ENCODE measurements at places on chromosomes 3 and 15. TPM values are rescaled to one million over a fixed set of nuclear protein-coding genes. Genes with fewer than 3 reads are reported as not detected.
A peak's percentile ranks its signal among the peaks of the same experiment; 100 is the strongest.

GRCh38 chr15:85897895-85898717 is 103.4 kb upstream of the KLHL25 start:
- no peak for DNase-seq

DNA sequence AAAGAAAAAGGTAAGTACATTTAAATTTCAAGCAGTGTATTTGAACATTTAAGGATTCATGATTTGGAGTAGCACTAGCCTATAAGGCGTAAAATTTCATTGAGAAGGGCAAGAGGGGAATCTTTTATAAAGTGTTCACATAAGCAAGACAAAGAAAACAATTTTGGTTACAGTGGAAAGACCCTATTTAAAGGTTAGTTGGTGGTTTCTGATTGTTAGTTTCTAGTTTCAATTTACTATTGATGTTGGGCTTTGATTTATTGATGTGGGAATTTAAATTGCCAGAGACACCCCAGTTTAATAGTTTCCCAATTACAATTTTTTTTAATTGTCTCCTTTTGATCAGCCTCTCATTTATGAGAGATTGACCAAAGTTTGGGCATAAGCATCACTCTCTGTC is 19.5 kb downstream of the ROBO2 start:
- DNase-seq: no peak

DNA sequence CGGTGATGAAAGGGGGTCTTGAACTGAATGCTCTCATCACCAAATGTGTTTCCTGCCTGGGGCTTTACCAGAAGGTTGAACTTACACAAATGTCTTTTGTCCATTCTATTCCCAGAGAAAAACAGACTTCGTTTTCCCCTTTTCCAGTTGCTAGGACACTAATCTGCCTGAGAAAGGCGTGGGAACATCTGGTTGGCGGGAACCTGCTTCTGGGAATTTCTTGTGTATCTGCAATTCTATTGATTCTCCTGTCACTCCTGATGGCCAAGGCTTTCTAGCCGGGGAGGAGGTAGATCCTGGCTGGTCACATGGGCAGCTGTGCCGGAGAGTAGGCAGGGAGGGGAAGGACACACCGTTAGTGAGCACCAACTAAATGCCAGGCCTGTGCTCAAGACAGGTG is 31.1 kb upstream of the CCDC174 start:
- DNase-seq: no peak

GRCh38 chr15:100999369-100999768 is 80.2 kb downstream of the LRRK1 start:
- no peak for DNase-seq

- DNase-seq: no peak
These were observed 4.0 kb downstream of the MAP2K1 start for GRCh38 chr15:66390678-66391077.

GRCh38 chr3:25885544-25885943 is 95.7 kb downstream of the OXSM start:
- no peak for DNase-seq

DNA sequence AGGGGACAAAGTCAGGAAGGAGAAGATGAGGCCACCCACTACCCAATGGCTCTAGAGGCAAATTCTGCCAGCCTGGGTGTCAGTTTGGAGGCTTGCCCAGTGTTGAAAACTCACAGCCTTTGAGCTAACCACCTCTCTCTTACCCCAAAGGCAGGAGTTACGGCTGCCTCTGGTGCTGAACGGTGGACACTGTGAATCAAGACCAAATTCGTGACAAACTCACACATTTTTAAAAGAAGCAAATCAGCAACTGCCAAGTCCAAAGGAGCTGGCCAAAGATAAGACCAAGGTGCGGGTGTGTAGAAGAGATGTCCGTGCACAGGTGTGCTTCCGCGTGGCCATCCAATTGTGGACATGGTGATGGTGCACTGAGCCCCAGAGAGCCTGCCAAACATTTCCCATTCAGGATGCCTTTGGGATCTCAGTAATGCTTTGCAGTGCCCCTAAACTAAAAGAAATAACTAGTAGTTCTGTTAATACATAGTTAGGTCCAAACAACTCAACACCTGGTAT is 74.6 kb downstream of the FAM174B start:
- DNase-seq: no peak

GRCh38 chr3:58130591-58130990 is 80.2 kb downstream of the DNASE1L3 start:
- no peak for DNase-seq

- no peak for DNase-seq
These were observed 843 bp downstream of the ATG7 start for GRCh38 chr3:11272906-11273574.

DNA sequence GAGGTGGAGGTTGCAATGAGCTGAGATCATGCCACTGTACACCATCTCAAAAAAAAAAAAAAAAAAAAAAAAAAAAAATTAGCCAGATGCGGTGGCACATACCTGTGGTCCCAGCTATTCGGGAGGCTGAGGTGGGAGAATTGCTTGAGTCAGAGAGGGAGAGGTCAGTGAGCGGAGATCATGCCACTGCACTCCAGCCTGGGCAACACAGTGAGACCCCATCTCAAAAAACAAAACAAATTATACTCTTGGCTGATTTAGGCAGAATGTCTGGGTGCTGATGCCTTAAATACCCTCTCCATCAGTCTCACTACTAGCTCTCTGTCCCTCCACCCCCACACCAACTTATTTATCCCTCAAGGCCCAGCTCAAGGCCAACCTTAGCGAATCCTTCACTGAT is 14.0 kb downstream of the UBR1 start:
- no peak for DNase-seq

- no peak for DNase-seq
These were observed 14.3 kb upstream of the HPS3 start for GRCh38 chr3:149115114-149115513.

- no peak for DNase-seq
These were observed 18.2 kb downstream of the CRTAP start for GRCh38 chr3:33132019-33132360.

DNA sequence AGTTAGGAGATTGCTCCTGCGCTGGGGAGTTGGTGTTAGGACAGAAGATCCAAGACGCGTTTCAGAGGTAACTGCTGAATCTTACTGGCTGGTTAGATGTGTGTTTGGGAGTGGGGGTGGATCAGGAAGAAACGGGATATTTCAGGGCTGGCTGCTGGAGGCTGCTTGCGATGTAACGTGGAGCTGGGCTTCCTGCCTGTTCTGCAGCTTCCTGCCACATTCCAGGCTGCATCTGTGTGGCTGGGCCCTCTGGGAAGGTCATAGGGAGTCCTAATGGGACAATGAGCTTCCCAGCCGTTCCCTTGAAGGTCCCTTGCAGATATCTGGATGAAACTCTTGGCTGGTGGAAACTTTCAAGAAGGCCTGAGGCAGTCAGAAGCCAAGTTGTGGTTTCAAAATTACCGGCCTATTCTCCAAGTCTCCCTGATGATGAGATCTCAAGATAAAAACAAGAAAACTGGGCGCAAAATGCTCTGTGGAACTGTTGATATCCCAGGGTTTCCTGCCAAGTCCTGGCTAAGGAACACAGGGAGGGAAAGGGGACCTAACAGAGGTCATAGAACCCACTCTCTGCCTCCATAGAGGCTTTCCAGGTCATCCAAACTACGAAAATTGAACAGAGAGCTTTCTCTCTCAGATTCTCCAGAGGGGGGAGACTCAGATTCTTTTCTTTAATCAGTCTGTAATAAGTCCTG is 67.0 kb downstream of the NOX5 start:
- DNase-seq: no peak

DNA sequence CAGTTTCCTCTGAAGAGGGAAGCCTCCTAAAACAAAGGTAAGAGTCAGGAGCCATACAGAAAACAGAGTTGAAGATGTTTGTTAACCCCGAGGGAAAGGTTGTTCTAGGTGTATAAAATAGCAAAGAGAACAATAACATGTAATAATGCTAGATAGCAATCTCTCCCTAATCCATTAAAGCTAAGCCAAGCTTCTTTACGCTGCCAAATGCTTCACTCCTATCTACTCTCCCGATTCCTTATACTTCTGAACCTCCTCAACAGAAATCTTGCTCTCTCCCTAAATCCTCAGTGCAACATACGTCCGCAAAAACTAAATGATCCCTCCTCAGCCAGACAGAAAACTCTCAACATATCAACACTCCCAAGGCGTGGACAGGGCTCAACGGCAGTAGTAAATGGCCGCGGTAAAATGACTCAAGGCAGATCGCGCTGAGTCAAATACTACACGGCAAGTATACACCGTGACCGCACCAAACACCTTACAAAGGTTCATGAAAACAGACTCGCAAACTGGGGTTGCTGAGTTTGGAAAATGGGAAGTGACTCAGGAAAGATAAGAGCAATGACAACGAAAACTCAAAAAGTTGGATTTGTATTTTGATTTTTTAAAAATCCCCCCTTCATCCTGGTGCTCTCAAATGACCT is 682 bp downstream of the CLDND1 start:
- peak; percentile 57 for DNase-seq

- DNase-seq: no peak
These were observed 412.8 kb upstream of the WNT5A start for GRCh38 chr3:55899887-55900286.

GRCh38 chr3:11335056-11335608 is 62.9 kb downstream of the ATG7 start:
- DNase-seq: peak; percentile 60

DNA sequence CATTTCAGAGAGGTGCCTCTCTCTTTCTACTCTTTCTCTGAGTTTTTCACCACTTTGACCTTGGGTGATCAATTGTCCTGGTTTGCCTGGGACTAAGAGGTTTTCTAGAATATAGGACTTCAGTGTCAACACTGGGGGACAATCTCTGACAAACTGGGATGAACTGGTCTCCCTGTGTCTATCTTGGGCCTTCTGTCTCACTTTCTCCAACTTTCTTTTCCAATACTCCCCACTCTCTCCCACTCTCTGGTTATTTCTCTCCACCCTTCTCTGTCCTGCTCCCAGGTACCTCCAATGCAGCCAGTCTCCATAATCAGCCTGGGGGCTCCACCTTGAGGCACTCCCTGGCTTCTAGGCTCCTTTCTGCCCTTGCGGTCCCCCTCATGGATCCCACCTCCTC is 4.7 kb upstream of the ITGA11 start:
- DNase-seq: no peak

- DNase-seq: no peak
These were observed 688.7 kb downstream of the MECOM start for GRCh38 chr3:168974617-168975403.

DNA sequence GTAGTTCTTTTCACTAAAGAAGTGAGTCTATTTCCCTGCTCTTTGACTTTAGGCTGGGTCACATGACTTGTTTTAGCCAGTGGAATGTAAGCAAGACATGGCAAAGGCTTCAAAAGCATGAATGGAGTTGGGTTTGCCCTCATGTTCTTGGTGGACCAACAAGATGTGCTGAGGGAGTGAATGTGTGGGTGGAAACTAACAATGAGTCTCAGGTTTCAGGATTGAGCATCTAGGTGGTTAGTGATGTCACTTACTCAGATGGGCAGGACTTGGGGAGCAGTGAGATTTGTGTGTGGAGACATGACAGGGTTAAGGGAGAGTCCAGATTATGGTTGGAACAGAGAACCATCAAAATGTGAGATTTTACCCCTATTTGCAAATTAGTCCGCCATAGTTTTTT is 181.4 kb upstream of the UBE2E1 start:
- no peak for DNase-seq

DNA sequence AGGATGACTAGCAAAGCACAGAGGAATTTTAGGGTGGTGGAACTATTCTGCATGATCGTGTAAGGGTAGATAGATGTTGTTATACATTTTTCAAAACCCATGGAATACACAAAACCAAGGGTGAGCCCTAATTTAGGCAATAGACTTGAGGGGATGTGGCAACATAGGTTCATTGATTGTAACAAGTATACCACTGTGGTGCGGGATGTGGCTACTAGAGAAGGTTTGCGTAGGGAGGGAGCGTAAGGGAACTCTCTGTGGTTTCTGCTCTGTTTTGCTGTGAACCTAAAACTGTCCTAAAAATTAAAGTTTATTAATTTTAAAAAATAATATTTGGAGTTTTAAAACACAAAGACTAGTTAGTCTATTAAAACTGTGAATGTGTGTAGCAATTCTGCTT is 202.8 kb downstream of the PLCL2 start:
- DNase-seq: no peak

DNA sequence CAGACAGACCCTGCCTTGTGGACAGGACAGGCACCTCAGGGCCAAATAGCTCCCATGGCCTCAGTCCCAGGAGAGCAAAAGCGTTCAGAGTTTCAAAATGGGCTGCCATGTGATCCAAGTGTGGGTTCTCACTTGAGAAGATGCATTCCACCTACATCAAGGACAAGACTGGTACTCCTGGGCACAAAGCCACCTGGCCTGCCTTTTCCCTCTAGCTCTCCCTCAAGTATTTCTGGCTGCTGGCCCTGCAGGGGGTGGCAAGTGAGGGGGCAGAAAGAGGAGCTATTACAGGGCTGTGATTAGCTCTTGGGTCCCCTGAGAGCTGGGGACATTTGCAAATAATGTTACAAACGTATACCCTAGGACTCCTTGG is 6.5 kb upstream of the COL7A1 start:
- no peak for DNase-seq

GRCh38 chr3:86887876-86888275 is 103.1 kb downstream of the VGLL3 start:
- no peak for DNase-seq

- no peak for DNase-seq
These were observed 10.8 kb upstream of the ANPEP start for GRCh38 chr15:89825271-89825940.

GRCh38 chr3:76369170-76369569 is 583.8 kb upstream of the ZNF717 start:
- no peak for DNase-seq

DNA sequence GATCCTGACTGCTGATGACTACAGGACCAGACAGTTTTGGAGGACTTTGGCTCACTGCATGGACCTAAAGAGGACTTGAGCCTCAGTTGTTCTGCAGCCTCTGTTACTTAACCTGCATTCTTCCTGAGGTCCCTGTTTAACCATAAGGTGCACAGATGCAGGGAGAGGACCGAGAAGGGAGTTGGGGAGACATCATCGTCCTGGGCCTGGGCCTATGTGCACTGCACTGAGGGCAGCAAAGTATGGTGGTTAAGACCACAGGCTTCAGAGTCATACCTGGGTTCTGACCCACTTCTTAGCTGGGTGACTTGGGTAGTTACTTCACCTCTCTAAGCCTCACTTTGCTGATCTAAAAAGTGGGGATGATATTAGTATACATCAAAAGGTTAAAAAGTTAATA is 21.9 kb downstream of the KY start:
- DNase-seq: no peak

GRCh38 chr3:169948559-169949448 is 17.8 kb upstream of the SEC62 start:
- DNase-seq: no peak

GRCh38 chr3:8052659-8053058 is 449.0 kb upstream of the LMCD1 start:
- no peak for DNase-seq

RBP2 gene
- polyA plus RNA-seq: 0.75 TPM

TRAIP gene
- polyA plus RNA-seq: 16.3 TPM

WDR93 gene
- 3.7 TPM for polyA plus RNA-seq

SPINK8 gene
- 0.43 TPM for polyA plus RNA-seq

FSIP1 gene
- 3.6 TPM for polyA plus RNA-seq

HGD gene
- polyA plus RNA-seq: 97.3 TPM

SLC22A14 gene
- 1.1 TPM for polyA plus RNA-seq

PROK2 gene
- 0.08 TPM for polyA plus RNA-seq

KCNAB1 gene
- 3.4 TPM for polyA plus RNA-seq

CD86 gene
- polyA plus RNA-seq: 1.3 TPM

ABI3BP gene
- 26.8 TPM for polyA plus RNA-seq

OXNAD1 gene
- polyA plus RNA-seq: 17.9 TPM

GLDN gene
- polyA plus RNA-seq: 0.28 TPM

DGKG gene
- 0.43 TPM for polyA plus RNA-seq
